ENCODE measurements at places on chromosomes 3 and 15. TPM values are rescaled to one million over a fixed set of nuclear protein-coding genes. Genes with fewer than 3 reads are reported as not detected.

- no peak for DNase-seq
These were observed 22.6 kb downstream of the ISL2 start for GRCh38 chr15:76359152-76359551.

GRCh38 chr3:188125076-188125475, 28.9 kb upstream of the LPP start:
- no peak for DNase-seq

DNA sequence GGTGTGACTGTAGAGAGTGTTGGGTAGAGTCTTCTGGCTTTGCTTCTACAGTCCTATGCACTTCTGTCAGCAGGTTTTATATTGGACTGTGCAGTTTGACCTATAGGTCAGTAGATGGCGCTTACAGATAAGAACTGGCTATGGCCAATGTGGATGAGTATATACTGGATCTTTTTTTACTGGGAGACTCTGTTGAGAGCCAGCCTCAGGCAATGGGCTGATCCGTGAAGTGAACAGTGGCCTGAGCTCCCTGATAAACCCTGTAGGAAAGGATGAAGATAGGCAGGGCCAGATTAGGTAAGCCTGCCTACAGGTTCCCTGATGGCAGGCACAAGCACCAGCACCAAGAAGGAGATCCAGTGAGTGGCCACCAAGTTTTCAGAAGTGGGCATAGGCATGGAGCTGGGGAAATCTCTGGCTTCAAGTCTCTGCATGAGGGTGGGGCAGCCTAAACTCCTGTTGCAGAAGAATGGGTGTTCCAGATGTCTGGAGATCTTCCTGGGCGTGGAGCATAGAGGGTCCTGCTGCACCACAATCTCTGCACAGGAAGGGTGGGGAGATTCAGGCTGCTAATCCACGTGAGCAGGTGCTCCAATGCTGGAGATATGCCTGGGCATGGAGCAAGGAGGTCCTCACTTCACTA, 326.0 kb upstream of the SGO1 start:
- peak; percentile 17 for DNase-seq

DNA sequence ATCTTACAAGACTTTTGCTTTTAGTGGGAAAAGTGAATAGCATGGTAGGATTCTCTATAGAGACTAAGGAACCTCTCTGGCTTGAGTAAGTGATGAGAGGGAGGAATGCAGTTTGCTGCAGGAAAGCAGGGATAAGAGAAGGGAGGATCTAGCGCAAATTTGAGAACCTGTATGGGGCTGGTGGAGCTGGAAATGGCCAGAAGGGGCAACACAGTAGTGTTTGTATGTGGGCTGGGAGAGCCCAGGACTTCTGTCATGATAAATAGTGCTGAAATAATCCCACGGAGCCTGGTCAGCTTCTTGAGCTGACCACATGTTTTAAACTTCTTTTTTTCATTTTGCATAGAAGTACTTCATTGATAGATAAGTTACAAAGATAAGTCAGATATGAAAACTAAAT, 11.2 kb upstream of the SHC4 start:
- no peak for DNase-seq

- no peak for DNase-seq
These were observed 145.1 kb upstream of the PLSCR5 start for GRCh38 chr3:146750196-146750595.

The CHRD gene
- 6.7 TPM for total RNA-seq

All from lung (tissue), 17 donors.